ENCODE measurements at places on chromosomes 3 and 15.

DNA sequence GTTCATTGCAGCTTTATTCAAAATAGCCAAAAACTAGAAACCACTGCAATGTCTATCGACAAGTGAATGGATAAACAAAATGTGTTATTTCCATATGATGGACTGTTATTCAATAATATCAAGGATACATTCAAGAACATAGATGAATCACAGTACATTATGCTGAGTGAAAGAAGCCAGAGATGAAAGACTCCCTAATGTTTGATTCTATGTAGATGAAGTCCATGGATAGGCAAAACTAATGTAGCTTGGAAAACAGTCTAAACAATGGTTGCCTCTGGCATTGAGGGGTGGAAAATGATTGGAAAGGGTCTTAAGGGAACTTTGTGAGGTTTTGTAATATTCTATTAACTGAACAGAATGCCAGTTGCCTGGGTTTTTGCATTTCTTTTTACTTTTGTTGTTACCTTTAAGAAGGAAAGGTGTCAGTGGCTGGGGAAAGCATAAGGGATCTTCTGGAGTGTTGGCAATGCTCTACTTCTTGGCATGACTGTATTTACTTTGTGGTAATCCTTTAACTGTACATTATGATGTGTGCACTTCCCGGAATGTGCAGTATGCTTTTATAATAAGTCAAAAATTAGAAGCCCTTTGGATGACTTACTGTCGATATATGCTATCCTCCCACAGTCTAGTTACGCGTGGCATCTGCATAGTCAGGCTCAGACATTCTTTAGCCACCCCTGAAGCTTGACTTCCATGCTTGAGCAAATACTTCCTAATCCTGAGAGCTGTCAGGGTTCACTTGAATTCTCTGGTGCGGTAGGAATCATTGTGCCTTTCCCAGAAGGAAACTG lies 20.5 kb upstream of the ATP10A start:
- peak; percentile 84 for DNase-seq

DNA sequence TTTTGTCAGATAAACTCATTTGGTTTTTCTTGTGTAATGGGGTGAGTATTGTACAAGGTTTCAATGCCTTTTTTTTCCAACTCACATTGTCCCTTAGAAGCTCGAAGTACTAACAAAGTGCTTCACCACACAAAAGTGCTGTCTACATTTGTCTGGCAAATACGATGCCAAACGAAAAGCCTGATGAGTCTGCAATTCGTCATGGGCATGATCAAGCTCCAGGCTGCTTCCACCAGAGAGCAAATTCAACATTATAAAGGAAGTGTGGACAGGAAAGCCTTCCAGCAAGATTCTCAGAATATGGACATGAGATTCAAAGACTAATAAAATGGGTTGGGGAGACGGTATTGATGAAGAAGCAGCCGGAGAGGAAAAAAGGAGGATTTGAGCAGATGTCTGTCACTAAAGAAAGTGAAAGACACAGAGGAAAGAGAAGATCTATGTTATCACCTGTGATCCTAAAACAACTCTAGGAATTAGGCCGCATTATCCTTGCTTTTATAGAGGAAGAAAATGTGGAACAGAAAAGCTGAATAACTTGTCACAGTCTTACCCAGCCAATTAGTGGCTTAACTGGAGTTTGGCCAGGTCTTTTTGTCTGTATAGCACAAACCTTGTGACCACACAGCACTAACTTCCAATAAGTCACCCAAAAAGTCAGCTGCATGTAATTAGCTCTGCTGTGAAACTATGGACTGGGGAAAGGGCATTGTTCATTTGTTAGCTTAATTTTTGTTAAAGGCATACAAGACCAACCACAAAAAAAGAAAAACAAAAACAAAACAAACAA lies 494.8 kb downstream of the FHIT start:
- DNase-seq, result peak; percentile 7

- DNase-seq, result no peak
Observed at GRCh38 chr3:4396542-4396941, 70.5 kb downstream of the SUMF1 start.

DNA sequence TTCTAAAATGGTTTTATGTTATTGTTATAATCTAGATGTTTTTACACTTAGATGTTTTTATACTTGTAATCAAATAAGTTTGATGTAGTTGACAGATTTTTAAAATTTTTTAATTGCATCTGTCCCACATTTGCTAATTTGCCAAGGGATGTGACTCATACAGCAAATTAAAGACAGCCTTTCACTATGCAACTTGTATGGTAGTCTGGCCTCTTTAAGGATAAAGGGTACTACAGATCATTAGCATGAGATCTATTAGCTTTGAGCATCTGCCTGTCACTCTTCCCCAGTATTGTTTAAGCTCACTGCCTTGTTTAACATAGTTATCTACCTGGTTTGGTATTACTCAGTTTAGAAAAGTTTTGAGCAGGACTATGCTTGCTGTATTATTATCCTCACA lies 83.0 kb downstream of the NPTN start:
- DNase-seq, result peak; percentile 4

- DNase-seq, result no peak
Observed at GRCh38 chr3:63945558-63946096, 33.4 kb upstream of the SCAANT1 start.

- no peak for DNase-seq
Observed at GRCh38 chr3:33173103-33173502, 45.5 kb downstream of the SUSD5 start.

DNA sequence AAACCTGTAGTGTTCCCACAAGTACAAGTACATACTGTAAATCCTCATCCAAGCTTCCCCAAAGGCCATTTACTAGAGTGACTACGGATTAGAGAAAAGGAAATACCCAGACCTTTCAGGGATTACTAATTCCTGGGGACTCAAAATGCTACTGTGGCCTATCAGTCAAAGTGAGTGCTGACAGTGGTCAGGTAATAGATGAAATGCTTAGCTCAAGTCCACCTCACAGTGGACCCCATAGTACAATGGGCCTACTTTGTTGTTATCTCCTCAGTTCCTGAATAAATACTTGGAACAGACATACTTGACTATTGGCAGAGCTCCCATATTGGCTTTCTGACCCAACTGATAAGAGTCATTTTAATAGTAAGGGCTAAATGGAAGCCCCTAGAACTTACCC lies 61.6 kb downstream of the MAP4 start:
- no peak for DNase-seq

GRCh38 chr3:34263101-34263621 lies 464.7 kb downstream of the PDCD6IP start:
- no peak for DNase-seq

DNA sequence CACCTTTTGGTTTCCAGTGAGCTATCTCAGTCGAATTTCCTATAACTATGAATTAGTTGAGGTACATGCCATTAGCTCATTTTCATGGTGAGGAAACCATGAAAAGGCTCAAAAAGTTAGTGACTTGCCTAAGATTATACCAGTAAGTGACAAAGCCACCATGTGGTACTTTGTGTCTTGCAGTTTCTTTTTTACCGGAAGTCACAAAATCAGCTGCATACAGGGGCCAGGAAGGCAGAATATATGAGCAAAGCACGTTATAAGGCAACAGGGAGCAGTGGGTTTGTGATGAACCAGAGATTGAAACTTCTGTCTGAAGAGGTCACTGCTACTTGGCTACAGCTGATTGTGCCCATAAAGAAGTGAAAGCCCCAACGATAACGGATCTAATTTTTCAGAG lies 50.3 kb downstream of the CMTM8 start:
- DNase-seq, result no peak

DNA sequence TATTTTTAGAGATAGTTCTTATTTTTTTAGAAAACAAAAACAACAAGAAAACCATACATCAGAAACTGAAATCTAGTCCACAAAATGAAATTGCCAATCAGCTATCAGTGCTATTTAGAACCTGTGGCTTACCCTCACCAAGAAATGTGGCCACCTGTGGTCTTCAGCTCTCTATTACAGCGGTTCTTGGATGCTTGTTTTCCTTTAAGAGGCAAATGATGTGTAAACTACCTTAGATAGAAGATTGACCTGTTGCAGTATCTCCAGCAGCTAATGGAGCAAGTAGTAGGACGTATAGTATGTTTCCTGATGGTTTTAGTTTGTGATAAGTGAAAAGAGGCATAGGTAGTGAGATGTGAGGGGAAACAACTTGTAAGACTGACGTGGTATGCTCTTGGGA lies 21.2 kb downstream of the TFG start:
- no peak for DNase-seq
